Activated T-cell treated with anti-CD3 and anti-CD28 coated beads, Interleukin-2, amount 50 U/mL, for 1 hour (primary cell): ENCODE measurements at places on chromosomes 5 and 9.

DNA sequence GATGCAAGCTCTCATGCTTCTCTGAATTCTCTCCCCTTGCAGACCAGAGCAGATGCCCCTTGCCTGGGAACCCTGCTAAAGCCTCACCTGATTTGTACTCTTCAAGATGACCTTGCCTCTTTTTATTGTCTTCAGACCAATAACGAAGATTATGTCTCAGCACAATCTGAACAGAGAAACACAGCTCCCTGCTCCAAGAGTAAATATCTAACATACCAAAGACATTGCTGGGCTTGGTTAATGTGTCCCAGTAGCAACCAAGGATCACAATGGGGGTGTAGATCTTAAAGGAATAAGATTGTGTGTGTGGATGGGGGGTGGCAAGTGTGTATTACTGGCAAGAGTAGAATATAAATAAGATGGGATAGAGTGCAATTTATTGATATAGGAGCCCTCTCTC is 67.6 kb upstream of the LHFPL2 start:
- DNase-seq = no peak

- DNase-seq = no peak
Measured at GRCh38 chr5:96067894-96068614, 106.4 kb upstream of the ELL2 start.

DNA sequence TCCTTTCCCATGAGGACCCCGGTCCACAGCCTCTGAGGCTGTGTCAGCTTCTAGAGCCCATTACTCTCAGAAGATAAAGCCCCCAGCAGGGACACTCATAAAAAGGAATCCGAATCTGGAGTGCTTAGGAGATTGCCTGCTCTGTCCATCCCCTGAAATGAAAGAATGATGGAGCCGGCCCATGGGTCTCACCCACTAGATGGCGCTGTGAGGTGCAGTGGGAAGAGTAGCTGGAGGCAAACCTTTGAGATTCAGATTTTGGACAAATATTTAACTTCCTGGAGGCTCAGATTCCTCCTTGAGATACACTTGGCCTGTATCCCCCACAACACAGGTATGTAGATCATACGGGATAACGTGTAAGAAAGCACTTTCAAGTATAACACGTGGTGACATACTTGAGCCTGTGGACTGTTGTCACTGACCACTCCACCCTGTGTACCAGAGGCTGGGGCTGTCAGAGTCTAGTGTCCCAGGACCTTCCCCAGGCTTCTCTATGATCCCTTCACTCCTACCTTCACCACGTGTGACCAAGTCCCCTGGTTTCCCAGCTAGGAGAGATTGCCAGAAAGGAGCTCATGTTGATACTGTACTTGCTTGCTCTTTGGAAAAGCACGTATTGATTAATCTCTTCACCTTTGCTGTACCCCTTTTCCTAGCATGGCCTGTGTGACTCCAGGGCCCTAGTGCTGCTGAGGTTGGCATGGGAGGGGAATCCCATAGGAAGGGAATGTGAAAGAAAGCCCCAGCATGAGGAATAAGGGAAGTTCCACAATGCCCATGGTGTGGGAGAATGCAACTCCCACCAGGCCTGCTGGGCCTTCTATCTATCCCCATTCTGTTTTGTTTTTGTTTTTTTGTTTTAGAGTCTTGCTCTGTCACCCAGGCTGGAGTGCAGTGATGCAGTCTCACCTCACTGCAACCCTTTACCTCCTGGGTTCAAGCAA is 32.1 kb downstream of the TRMO start:
- DNase-seq = peak; percentile 77

GRCh38 chr5:133286483-133286882 is 234.7 kb downstream of the HSPA4 start:
- DNase-seq = no peak

DNA sequence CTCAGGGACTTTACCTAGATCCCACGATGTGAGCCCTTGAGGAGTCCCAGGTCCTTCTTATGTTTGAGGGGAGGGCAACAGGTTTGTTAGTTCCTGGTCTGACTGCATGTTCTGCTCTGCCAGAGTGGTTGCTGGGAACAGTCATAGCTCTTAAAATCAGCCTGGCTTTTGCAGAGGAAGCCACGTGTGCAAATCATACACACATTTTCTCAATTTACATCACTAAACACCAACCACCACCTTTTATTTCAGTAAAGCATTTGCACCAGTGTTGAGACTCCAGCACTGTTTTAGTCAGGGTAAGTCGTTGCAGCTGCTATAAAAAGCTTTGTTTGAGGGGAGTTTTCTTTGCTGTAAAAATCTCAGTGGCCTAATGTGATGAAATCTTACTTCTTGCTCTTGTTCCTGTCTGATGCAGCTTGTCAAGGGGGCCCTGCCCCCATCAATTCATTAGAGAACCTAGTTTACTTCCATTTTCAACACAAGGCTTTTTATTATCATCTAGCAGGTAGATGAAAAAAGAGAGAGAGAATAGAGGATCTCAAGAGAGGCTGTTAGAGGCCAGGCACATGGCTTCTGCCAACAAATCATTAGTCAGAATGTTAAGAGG is 70.3 kb upstream of the VCAN start:
- DNase-seq = no peak

GRCh38 chr5:52419357-52419756 is 368.4 kb upstream of the ITGA1 start:
- DNase-seq = no peak

- DNase-seq = no peak
Measured at GRCh38 chr5:10306114-10306513, 1.6 kb downstream of the CMBL start.

GRCh38 chr5:91645347-91645746 is 262.2 kb upstream of the ARRDC3 start:
- no peak for DNase-seq

DNA sequence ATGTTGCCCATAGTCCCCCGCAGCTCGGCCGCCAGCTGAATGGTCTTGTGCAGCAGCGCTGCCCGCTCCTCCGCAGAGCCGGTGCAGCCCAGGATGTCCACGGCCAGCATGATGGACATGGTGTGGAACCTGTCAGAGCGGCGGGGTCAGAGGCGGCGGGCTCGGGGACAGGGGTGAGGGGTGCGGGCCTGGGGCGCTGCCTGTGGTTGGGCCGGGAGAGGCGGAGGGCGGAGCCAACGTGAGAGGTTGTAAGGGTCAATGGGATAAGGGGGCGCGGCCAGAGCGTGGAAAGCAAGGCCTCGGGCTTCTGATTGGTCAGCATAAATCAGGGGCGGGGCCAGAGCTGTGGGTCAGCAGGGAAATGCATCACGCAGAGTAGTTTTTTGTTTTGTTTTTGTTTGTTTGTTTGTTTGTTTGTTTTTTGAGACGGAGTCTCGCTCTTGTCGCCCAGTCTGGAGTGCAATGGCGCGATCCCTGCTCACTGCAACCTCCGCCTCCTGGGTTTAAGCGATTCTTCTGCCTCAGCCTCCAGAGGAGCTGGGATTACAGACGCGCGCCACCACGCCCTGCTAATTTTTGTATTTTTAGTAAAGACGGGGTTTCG is 6.8 kb upstream of the TOR2A start:
- DNase-seq = no peak

GRCh38 chr5:39432696-39433530 is 8.1 kb upstream of the DAB2 start:
- no peak for DNase-seq

- no peak for DNase-seq
Measured at GRCh38 chr9:127142931-127143464, 20.6 kb upstream of the ANGPTL2 start.
